ENCODE measurements at places on chromosomes 3 and 15.
A peak's percentile ranks its signal among the peaks of the same experiment; 100 is the strongest.

DNA sequence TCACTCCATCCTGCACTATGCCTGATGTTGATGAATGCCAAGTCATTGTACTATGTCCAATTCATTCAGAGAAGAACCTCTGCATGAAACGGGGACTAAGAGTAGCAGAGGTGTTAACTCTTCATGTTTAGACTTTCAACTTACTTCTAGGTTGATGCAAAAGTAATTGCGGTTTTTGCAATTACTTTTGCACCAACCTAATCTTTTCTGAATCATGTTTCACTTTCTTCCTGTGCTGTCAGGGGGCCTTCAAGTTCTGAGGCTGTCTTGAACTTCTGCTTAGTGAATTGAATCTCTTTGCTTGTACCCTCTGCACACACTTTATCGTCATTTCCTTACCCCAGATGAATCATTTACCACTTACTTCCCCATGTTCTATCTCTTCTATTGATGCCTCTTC is 636.2 kb downstream of the NAALADL2 start:
- peak; percentile 43 for DNase-seq

GRCh38 chr15:68113273-68113672 is 59.2 kb downstream of the PIAS1 start:
- no peak for DNase-seq

DNA sequence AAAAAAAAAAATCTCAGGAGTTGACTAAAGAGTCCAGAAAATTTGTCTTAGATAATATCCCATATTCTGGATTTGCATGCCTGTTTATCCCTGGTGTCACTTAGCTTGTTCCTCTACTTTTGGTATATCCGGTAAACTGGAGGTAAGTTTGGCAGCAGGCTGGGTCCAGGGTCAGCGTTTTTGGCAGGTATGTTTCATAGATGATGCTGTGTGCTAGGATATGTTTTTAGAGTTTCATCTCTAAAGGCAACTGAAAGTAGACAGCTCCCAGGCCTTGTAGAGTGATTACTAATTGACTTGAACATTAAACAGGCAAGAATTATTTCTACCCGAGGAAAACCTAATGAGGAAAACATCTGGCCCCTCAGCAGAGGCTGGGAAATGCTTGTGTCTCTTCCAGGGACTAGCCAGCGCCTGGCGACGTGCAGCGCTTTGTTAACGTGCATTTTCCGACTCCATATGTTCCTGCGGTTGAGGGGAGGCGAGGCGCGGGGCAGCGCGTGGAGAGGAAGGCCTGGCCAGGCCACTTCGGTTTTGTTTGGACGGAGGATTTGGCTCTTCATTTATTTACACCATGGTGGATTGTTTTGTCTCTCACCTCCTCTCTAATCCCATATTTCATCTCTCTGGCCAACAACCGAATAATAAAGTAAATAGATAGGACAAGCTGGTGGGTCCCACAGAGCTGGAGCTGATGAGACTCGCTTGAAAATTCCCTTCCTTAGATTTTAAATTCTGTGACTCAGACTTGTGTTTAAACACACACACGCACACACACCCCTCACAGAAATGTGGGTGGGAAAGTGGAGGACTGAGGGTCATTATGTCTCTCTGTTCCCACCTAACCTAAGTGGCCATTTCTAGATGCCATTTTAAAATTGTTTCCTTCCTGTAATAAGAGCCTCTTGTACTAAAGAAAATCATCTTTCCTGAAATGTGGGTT is 65.3 kb downstream of the ASB7 start:
- no peak for DNase-seq

GRCh38 chr3:186164696-186165095 is 55.8 kb upstream of the ETV5 start:
- no peak for DNase-seq
